RPMI7951 (cell line): ENCODE measurements at places on chromosomes 16 and 17. TPM values are rescaled to one million over a fixed set of nuclear protein-coding genes. Genes with fewer than 3 reads are reported as not detected.
A peak's percentile ranks its signal among the peaks of the same experiment; 100 is the strongest.

DNA sequence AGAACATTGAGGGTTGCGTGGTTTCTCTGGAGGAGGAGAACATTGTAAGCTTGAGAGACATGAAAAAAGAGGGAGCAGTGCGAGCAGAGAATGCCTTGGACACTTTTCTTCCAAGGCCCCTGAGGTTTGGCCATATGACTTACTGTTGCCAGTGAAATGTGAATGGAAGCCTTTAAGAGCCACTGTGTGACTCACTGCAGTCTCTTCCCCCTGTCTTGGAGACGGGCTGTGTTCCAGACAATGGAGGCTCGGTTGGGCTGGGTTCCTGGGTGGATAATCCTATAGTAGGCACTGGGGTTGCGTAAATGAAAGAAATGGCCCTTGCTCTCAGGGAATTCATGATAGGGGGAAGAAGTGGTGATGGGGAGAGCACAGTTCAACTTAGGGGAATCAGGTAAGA lies 75.5 kb downstream of the SHISA9 start:
- peak; percentile 68 for DNase-seq

DNA sequence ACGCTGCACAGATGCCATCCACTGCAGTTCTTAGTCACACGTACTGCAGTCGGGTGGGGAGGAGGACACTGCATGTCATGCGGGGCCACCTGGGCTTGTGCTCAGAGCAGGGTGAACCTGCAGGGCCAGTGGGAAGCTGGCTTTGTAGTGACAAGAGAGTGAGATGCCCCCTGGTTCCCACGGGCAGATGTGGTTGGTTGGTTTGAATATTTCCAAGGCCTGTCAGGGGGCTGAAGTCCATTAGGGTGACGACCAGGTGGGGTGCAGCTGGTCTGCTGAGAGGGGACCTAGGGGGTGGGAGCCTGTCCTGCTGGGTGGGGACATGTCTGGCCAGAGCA lies 14.3 kb downstream of the ZNF213 start:
- no peak for DNase-seq

DNA sequence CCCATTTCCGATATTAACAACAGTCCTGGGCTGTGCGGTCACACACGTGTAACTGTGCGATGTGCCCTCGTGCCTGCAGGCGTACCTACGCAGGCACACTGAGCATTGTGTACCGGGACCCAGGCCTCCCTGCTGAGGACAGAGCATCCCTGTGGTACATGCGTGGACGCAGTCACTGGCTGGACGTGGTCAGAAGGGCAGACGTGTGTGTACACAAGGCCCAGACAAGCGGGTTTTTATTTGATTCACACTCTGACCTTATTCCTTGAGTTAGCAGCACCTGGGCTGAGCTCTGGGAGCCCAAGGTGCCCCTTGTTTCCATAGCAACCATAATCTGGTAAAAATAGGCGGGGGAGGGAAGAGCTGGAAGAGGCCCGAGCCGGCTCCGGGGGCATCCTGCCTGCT lies 19.5 kb downstream of the RAP1GAP2 start:
- DNase-seq, result no peak

DNA sequence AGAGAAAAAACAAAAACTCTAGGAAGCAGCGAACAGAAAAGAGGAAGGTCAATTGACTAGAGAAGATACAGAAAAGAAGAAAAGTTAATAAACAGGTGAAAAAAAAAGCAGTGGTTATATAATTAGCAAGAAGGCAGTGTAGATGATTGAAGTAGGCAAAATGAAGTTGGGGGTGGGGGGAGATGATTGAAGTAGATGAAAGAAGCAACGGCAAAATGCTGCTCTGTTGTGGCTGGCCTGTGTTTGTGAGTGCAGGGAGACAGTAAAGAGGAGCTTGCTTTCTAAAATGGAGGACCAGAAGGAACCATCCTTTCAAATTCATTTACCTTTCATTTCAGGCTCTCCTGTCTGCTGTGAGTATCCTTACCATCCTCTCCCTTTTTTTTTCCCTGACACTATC lies 3.6 kb downstream of the EVI2B start:
- DNase-seq, result no peak

DNA sequence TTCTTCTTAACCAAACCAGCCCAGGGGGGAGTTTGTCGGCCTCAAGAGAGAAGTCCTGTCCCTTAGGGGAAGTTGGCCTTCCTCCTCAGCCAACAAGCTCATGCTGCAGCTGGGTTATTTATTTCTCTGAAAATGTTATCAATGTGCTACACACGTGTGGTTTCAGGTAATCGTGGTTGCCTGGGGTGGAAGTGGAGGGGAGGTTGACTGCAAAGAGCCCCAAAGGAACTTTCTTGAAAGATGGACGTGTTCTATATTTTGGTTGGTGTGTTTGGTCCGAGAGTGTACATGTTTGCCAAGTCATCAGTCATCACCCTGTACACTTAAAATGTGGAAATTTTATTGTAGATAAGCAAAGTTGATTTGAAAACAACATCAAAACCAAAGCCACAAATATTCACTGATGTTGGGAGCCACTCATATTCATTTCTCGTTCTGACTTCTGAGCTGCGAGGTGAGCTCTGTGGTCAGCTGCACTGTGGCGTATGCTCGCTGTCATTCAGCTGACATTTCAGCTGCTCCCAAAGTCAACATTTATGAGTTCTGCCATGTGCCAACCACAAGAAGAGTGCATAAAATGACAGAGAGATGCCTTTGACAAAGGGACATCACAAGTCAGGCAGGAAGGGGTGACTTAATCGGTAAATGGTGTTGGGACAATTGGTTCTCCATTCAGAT lies 26.5 kb upstream of the ADGRG1 start:
- no peak for DNase-seq

DNA sequence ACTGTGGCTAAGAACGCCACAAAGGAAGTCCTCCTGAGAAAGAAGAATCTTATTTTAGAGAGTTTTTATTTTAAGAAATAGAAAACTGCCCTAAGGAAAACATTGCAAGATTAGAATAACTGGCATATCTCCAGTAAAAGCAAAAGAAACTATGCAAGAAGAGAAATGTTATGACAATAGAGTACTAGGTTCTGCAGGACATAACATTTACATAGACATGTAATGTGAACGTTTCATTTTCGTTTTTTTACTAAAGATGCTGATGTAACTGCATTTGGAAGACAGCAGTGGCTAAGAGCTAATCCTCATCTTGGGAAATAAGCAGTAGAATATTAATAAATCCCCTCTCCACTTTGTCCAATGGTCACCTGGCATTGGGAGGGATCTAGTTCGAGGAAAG lies 7.8 kb upstream of the ASGR2 start:
- DNase-seq, result no peak

DNA sequence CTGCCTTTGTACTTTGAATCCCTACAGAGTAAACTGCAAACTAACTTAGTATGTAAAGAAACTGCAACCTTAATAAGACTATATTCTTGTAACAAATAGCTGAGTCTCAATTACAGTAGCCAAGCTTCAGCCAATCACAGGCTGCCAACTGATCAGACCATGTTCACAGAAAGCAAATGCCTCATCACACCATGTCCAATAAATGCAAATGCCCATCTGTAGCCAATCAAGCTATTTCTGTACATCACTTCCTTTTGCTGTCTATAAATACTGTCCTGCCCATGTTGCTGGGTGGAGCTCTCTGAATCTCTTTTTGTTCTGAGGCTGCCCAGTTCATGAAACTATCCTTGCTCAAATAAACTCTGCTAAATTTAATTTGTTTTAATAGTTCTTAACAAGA lies 531.7 kb upstream of the TOM1L1 start:
- DNase-seq, result no peak

DNA sequence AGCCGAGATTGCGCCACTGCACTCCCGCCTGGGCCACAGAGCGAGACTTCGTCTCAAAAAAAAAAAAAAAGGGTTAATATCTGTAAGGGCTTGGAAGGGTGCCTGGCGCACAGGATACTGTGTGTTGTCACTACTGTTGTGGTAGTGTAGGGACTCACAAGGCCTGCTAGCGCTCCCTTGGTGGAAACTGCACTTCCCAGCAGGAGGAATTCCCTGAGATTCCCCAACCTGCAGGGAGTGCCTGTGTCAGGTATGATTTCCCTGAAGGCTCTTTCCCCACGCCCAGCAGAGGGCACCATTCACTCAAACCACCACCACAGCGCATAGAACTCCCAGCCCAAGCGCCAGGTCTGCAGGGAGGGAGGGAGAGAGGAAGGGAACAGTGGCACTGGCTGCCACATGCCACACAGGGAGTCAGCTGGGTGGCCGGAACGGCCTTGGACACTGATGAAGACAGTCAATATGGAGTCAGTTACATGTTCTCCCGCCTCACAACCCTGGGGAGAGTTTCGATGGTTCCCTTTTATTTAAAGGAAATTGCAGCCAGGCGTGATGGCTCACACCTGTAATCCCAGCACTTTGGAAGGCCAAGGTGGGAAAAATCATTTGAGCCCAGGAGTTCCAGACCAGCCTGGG lies 32.7 kb upstream of the CDH1 start:
- peak; percentile 64 for DNase-seq

DNA sequence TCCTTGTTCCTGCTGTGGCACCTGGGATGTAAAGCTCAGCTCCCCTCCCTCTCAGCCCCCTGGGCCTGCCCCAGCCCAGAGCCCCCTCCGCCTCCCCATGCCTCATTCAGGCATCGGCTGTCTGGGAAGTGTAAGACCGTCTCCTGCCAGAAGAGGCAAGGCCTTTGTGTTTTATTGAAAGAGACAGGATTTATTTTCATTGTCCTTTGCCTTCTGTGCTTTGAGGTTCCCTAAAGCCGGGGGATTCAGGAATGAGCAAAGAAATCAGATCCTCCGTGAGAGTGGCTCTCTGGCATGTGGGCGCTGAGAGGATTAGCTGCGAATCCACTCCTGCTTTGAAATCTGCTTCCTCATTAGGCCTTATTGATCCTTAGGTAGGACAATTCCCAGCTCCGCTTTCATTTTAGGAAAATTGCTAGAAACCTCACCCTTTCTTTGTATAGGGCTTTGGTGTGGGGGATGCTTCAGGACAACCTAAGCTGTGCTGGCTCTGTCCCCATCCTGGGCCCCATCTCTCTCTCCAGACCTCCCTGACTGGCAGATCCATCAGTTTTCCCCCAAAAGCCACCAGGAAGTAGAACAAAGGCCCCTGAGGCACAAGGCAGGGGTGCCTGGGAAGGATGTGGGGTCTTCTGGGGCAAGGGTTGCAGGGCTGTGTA lies 211.5 kb upstream of the TNRC6C start:
- DNase-seq, result no peak

DNA sequence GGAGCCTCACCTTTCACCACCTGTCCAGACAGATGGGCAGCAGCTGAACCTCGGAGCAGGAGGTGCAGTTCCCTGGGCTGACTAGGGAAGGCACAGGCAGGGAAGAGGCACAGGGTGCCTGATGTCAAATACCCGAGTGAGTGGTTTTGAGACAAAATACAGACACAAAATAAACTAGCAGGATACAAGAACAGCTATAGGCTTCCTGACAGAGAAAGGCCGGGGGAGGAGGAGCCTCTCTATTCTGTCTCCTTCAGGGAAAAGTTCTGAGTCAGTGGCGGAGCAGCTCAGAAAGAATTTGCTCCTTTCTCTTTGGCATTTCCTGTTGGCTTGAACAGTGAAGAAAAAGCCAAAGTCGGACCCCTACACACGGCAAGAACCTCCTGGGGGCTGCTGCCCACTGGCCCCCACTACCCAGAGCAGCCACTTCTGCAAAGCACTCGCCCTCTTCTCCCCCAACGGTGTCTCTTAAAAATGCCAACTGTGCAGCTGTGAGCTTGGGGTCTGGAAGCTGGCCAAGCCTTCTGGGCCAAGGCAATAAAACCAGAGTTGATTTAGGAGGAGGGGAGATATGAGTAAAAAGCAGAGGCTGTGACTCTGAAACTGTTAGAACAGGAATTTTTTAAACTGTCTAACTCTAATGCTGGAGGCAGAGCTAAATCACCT lies 14.4 kb upstream of the FAAP100 start:
- peak; percentile 90 for DNase-seq

GRCh38 chr17:42586514-42587230 lies 9.1 kb upstream of the PSMC3IP start:
- DNase-seq, result no peak

DNA sequence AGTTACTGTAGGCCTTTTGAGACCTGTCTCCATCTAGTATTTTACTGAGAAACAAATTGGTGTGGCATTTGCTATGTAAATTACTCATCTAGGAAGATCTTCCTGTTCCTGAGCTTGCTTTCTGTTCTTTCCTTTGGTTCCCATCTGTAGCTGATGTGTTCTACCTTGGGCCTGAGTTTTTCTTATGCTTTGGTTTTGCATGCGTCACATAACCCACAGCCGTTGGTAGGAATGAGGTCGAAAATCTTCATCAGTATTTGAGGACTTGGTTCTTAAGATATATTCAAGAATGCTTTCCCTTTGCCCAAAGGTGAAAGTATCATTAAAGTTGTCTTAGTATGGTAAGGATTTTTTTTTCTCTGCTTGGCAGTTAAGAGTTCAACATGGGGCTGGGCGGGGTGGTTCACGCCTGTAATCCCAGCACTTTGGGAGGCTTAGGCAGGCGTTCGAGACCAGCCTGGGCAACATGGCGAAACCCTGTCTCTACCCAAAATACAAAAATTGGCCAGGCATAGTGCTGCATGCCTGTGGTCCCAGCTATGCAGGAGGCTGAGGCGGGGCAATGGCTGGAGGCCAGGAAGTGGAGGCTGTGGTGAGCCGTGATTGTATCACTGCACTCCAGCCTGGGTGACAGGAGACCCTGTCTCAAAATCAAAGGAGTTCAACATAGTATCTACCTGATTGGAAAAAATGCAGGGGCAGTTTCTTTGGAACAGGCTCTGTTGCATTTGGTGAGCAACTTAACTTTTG lies 28.8 kb downstream of the IST1 start:
- DNase-seq, result peak; percentile 73

DNA sequence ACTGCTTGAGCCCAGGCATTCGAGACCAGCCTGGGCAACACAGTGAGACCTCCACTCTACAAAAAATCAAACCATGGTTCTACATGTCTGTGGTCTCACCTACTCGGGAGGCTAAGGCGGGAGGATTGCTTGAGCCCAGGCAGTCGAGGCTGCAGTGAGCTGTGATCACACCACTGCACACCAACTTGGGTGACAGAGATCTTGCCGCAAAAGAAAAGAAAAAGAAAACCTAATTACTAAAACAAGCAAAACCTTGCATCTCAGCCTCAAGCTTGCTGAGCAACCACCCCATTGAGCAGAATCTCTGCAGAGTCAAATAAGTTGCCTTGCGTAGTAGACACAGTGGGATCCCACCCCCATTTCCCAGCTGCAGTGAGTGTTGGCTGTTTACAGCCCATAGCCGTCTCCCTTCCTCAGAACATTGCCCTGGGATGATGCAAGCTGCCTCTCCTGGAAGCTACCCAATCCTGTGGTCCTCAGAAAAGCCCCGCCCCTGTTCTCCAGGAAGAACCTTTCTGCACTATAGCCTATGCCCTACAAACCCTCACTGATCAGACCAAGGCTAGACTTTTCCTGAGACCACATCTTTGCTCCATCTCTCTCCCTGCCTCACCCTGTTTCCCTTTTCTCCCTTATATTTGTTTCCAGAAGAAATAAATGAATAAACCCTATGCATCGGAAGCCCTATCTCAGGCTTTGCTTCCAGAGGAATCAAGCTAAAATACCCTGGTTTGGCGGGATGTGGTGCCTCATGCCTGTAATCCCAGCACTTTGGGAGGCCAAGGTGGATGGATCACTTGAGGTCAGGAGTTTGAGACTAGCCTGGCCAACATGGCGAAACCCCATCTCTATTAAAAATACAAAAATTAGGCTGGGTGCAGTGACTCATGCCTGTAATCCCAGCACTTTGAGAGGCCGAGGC lies 16.7 kb upstream of the ERN2 start:
- DNase-seq, result peak; percentile 57

GRCh38 chr16:55242667-55243066 lies 81.3 kb upstream of the IRX6 start:
- no peak for DNase-seq

The OR1D2 gene
- not detected in 2 replicates for total RNA-seq

The ARHGAP44 gene
- 0.12 TPM in 1 of 2 replicates, not detected in the other for total RNA-seq

The TNFSF13 gene
- 0.10 and 0.60 TPM in 2 replicates for total RNA-seq

The ANTKMT gene
- 18.0 and 26.3 TPM in 2 replicates for total RNA-seq

The PNMT gene
- total RNA-seq, result 0.68 TPM in 1 of 2 replicates, not detected in the other

The CACNA1H gene
- not detected in 2 replicates for total RNA-seq

The SLC6A4 gene
- not detected in 2 replicates for total RNA-seq
